ENCODE measurements at places on chromosomes 11 and 22.

- no peak for DNase-seq
Observed at GRCh38 chr11:122045181-122045586, 70.8 kb downstream of the BLID start.

DNA sequence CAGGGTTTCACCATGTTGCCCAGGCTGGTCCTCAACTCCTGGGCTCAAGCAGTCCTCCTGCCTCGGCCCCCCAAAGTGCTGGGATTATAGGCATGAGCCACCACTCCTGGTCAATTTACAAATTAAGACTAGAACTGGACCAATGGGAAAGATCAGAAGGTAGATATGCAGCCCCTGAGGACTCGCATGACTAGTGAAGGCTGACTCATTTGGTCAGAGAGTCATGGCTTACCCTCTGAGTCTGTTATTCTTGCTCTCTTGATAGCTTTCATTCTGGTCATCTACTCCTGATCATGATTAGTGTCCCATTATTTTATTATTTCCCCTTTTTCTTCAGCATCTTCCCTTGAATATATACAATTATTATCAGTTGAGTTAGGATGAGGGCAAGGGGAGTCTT lies 2.7 kb upstream of the LDHAL6A start:
- no peak for DNase-seq

- DNase-seq = no peak
Observed at GRCh38 chr11:60939855-60940254, 12.1 kb downstream of the SLC15A3 start.

DNA sequence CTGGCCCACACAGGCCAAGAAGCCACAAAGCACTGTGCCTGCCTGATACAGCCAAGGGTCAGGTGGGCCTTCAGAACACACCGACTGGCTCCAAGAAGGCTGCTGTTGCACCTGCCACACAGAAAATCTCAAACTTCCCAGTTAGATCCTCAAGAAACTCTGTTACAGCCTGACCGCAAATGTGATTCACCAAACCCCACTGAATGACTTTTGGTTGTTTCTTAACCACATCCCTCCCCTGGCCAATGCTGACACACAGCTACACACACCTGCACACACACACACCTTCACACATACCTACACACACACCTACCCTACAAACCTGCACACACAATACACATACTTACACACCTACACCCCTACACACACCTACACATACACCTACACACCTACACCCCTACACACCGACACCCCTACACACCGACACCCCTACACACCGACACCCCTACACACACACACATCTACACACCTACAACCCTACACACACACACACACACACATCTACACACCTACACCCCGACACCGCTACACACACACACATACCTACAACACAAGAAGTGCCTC lies 31.5 kb downstream of the CDKN1C start:
- DNase-seq = no peak

DNA sequence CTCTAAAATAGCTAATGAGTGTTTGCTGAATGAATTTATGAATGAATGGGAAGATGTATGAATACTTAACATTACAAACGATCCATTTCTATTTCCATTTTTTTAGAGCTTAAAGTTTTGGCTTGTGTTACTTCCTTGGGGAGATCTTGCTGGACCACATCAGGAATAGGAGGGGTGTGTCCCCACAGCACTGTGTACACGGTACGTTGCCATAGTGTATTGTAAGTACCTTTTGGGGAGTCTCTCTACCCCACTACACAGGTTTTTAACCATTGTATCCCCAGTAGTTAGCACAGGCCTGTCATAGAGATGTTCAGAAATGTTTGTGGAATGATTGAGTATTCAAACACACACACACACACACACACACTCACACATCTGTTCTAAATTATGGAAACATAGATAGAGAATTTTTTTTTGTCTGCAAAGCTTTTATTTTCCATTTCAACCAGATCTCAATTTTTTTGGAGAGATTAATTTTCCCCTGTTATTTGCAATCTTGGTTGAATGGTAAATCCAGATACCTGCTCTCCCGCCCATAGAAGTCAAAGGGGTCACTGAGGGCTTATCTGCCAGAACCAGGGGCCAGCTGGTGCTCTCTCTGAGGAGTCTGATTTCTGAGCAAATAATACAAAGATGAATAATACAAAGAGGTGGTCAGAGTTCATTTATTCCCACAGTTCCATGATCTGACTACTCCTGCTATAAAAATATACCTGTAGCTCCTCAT lies 471.0 kb downstream of the INSC start:
- DNase-seq = no peak

- no peak for DNase-seq
Observed at GRCh38 chr11:69572233-69572860, 68.6 kb upstream of the CCND1 start.

DNA sequence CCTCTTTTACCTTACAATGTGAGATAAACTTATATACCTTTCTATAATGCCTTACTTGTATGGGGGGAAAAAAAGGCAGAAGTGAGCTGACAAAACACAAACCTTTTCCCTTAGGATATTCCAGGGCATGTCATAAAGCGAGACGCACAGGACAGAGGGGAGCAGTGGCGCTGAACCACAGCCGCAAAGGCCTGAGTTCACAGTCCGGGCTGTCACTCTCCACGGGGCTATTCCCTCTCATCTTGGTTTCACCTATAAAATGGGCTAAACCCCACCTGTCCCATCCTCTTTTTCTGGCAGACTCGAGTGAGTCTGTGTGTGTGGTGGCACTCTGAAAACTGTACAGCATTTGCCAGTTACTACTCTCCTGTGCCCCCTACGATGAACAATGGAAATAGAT lies 14.4 kb upstream of the FXYD2 start:
- DNase-seq = no peak

DNA sequence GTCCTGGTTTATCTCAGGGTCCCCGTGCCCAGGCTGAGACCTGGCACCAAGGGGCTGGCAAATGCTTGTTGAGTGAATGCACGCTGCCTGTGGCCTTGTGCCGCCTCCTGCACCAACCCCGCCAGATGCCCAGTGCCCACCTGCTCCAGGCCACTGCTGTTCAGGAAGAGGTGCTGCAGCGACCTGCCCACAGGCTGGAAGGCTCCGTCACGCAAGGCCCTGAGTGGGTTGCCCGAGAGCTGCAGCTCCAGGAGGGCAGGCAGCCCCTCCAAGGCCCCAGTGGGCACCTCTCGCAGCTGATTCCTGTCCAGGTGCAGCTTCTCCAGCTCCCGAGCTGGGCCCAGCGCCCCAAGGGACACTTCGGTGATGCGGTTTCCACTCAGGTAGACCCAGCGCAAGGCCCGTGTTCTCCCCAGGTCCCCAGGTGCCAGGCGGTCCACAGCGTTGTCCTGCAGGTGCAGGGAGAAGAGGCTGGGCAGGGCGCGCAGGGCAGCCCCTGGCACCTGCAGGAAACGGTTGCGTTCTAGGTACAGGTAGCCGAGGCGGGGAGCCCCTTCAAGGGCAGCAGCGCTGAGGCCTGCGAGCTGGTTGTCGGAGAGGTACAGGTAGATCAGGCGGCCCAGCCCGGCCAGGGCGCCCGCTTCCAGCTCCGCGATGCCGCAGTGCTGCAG lies 3.6 kb downstream of the CHADL start:
- DNase-seq = no peak

GRCh38 chr11:43282607-43283440 lies 29.0 kb upstream of the API5 start:
- DNase-seq = peak; percentile 4

DNA sequence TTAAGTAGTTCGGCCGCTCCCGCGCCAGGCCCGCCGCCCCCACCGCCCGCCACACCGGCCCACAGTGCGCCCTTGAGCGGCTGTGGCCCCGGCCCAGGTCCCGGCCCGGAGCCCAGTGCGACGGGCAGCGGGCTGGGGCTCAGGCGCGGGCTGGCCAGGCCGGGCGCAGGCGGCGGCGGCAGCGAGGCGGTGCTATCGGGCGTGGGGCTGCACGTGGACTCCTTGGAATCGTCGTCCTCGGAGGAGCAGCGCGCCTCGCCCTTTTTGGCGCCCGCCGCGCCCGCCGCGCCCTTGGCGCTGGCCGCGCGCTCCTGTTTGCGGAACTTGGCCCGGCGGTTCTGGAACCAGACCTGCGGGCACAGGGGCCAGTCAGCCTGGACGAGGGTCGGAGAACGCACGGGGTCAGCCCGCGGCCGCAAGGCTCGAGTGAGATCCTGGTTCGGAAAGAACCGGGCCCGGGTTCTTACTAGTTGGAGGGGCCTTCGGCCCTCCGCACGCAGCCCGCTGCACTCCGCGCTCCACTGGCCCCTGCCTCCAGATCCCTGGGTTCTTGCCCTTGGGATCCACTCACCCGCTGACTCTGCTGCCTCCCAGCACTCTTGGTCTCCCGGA lies 4.0 kb downstream of the PHOX2A start:
- DNase-seq = no peak

DNA sequence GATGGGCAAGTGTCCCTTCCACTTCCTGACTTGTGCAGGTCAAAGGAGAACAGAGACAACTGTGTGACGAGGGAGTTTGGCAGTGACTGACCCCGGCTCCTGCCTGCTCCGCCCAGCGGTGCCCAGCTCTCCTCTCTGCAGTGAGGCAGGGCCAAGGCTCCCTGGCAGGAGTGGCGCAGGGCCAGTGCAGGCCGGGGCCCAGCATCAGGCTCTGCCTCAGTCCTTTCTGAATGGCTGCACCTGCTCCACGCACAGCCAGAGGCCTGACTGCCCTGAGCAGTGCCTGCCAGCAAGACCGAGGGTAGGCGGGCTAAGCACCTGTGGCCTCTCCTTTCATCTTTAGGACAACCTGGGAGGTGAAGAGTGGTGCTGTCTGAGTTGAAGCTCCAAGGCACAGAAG lies 54.2 kb downstream of the WT1 start:
- DNase-seq = no peak
